Astrocyte of the spinal cord (primary cell): ENCODE measurements at places on chromosomes 11 and 22.

GRCh38 chr22:31646186-31647019, 15.6 kb downstream of the PISD start:
- DNase-seq = peak; percentile 95

DNA sequence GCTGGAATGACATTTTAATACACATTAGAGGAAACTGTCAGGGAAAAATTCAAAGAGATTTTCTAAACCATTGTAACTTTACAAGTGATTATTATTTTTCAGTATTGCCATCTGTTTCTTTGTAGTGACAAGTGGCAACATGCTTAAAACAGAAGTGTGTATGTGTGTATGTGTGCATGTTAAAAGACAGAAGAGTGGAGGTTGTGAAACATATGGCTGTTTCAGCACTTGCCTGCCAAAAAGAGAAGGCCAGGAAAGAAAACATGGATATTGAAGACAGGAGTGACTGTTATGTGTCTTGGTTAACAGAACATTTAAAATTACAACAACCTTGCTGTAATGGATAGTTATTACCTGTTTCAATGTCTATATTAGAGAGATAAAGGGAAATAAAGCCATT, 24.3 kb upstream of the VWA5A start:
- DNase-seq = no peak

DNA sequence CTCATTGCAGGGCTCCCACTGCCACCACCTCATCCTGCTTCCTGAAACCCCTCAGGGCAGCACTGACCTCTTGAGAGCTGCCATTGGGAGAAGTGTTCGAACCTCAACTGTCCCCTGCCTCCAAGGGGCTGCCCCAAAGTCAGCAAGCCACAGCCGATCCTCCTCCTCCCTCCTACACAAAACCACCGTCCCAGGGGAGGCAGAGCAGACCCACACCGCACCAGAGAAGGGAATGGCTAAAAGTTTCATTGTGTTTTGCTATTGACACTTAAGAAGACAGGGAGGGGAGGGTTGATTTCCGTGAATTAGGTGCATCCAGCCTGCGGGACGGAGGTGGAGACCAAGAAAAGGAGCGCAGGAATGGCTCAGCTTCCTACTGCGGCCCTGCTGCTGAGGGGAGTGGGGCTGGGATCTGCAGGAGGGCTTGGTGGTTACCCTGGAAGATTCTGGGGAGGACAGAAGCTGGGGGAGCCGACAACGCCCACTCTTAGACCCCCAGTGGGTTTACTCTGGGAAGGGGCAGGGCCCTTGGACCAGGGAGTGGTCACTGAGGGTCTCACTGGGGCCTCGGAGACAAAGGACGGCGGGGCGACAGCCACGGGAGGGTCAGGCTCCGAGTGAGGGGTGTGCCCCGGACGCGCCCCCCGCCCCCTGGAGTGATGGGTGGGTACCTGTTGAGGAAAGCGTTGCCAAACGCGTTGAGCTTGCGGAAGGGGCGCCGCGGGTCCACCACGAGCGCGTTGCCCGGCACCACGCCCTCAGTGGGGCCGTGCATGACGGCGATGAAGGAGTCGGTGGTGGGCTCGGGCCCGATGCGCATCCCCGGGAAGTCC, 815 bp downstream of the EHD1 start:
- DNase-seq = no peak

DNA sequence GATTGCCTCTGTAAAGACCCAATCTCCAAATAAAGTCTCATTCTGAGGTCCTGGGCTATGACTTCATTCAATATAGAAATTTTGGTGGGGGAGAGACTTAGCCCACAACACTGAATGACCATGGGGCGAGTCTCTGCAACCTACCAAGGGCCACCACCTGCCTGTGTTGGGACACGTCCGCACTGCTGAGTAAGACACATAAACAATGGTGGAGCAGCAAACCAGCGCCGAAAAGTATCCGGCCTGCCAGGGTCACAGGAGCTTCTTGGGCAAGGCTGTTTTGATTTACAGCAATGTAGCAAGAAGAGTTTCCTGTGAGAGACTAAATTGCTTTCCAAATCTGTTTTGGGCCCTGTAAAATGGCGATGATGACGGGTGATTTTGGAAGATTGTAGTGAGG, 122.3 kb downstream of the SHANK2 start:
- no peak for DNase-seq

GRCh38 chr11:107457205-107457557, 444 bp downstream of the CWF19L2 start:
- no peak for DNase-seq

- DNase-seq = no peak
These were observed 36.7 kb downstream of the ADAMTS8 start for GRCh38 chr11:130391711-130392110.

- peak; percentile 68 for DNase-seq
These were observed 561 bp downstream of the PGM2L1 start for GRCh38 chr11:74397501-74398243.

DNA sequence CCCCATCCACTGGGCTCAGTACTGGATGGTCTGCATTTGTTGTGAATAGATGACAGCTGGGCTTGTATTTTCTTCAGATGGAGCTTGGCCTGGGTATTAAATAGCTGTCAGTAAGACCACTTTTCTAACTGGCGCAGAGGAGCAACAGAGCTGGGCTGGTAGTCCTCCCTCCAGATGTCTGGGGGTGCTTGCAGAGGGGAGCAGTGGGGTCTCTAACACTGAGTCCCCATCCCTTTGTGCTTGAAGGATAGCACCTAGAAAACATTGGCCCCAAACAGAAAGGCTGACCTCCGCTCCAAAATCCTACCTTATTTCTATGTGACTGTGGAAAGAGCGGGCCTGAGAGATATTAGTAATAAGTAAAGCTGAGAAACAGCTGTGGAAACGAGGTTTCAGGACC, 131.6 kb upstream of the E2F8 start:
- no peak for DNase-seq

DNA sequence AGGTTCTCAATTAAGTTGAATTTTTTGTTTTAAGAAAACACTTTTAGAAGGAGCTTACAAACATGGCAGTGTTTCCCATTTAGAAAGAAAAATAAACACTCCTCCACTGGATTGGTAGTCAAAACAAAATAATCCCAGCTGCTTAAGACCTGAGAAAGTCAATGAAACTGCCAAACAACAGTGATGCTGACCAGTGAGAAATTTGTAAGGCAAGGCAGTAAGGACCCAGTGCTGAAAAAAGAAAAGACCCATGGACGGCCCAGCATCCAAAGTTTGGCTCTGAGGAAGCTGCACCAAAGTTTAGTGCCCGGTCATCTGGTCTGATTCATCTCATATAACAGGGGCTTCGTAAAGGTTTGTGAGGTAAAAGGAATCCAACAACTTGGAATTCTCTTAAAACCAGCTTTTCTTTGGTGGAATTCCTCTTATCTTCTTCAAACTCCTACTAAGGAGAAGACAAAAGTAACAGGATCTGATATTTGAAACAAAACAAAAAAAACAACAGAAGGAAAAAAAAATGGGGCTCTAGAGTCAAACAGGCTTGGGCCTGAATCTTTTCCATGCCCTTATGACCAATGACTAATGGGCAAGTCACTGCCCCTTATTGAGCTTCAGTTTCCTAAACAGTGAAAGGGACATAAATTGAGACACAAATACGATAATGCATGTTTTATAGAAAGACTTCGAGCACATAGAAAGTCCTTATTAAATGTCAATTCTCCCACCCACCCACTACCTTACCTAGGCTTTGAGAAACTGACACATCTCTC, 383.0 kb upstream of the NARS2 start:
- peak; percentile 41 for DNase-seq

DNA sequence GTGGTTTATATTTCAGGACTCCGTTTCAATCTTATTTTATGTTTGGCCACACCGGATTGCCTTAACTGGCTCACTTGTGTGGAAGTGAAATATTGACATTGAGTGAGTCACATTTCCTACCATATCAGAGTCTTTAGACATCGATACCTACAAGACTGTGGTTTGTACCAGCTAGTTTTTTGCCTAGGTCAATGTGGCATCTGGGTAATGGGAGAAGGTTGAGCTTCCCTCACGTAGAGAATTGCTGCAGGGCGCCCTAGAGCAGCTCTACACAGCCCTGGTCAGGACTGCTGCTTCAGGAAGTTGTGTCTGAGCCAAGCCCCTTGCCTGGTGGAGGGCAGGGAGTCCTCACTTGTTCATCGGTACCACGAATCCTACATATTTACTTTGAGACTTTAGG, 1.6 kb downstream of the GRAMD1B start:
- DNase-seq = peak; percentile 10

DNA sequence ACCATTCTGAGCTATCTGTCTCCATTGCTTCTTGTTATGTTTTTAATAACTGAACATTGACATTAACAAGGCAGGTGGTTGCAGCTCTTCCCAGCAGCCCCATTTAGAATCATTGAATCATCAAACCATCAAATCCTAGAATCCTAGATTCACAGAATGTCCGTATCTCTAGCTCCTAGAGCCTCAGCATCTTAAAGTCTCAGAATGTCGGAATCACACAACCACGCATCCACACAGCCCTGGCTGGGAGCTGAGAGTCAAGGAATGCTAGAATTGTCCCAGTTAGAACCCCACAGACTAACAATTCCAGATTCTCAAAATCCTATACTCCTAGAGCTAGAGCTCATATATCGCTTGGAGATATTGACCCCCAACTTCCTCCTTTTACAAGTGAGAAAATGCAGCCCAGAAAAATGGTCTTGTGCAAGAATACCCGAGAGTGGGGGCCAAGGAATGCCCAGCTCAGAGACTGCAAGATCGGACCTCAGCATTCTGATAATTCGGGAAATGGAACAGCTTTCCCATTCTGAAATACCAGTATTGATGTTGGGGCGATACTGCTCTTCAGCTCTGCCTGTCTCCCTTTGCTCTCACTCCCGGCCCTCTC, 38.8 kb downstream of the PDE2A start:
- no peak for DNase-seq

GRCh38 chr11:76783896-76784813, 999 bp downstream of the TSKU start:
- DNase-seq = peak; percentile 85

DNA sequence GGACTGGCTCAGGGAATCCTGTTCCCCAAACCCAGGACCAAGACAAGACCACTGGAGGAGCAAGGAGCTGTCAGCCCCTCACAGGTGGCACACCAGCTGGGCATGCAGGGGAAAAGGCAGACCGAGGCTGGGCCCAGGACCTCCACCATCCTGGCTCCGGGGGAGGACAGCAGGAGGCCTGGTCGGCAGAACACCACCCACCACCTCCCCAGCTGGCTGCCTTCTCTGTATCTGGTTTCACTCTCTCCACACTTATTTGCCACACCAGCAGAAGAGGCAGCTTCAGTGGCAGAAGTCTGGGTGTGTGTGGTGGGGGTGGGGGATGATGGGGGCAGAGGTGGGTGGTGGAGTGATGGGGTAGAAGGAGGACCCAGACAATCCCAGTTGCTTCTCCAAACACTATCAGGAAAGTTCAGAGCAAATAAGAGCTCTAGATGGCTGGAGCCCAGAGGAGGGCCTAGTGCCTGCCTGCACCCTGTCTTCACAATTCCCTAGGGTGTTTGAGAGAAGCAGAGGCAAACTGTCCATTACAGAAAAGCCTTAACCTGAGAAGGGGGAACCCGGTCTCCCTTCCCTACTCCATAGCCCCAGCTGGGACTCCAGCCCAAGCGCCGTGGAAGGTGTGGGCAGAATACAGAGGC, 51.9 kb upstream of the CDON start:
- no peak for DNase-seq

DNA sequence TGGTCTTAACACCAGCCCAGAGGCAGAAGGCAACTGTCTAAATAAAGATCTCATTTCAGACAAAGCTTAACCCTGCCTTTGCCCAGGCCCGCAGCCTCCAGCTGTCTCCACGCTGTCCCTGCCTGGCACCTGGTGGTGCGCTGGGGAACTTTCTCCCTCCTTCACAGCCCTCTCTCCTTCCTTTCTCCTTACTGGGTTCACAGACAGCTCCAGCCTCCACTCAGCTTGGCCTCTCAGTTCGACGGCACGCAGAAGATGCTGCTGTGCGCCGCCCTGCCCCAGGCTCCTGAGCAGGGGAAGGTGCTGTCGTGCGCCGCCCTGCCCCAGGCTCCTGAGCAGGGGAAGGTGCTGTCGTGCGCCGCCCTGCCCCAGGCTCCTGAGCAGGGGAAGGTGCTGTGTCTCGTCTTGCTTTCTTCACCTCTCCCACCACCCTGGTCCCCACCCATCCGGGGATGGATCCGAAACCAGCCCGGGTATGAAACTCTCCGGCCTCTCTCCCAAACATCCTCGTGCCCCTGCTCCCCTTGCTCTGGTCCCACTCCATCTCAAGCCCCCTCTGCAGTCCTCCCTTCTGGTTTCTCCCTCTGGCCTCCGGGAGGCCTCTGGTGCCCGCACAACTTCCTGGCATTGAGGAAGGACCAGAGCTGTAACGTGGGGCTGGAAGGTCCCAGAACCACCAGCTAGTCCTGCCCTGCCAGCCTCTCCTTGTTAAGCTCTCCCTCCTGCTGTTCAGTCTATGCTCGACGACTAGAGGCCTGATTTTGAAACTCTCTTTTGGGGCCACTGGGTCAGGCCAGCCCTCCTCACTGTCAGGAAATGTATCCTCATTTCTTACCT, 22.9 kb upstream of the JAM3 start:
- DNase-seq = no peak

GRCh38 chr11:110185121-110185591, 92.0 kb downstream of the ZC3H12C start:
- peak; percentile 94 for DNase-seq

DNA sequence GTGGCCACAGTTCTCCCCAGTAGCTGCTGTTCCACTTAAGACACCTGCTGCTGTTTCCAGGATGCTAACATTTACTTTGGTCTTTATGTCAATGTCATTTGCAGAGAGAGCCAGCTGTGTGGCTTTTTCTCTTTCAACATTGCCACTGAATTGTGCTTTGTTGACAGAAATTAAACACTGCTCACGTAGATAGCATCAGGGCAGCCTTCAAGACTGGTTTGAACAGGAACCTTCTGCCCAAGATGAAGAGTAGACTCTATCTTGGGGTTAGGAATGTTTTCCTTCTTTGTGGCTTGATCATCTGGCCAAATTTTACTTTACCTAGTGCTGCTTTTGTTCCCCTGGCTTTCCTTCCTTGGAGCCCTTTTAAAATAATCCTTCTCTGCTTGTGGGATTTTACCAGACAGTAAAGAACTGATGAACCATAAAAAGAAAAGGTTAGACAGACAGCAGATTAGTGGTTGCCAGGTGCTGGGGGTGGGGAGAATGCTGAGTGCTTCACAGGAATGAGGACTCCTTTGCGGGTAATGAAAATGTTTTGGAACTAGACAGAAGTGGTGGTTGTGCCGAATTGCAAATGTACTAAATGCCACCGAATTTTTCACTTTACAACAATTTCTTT, 22.7 kb upstream of the XBP1 start:
- no peak for DNase-seq
